Mesangial cell (primary cell): ENCODE measurements at places on chromosomes 7 and 10. TPM values are rescaled to one million over a fixed set of nuclear protein-coding genes. Genes with fewer than 3 reads are reported as not detected.

SPDYE6 gene
- not detected in 2 replicates for total RNA-seq

ZNF316 gene
- 10.8 and 17.1 TPM in 2 replicates for total RNA-seq

PRKAR2B gene
- 3.4 TPM in 2 replicates for total RNA-seq

ARF5 gene
- total RNA-seq, result 273 and 359 TPM in 2 replicates

C10orf105 gene
- total RNA-seq, result not detected in 2 replicates
